ENCODE measurements at places on chromosomes 7 and 10. TPM values are rescaled to one million over a fixed set of nuclear protein-coding genes. Genes with fewer than 3 reads are reported as not detected.
A peak's percentile ranks its signal among the peaks of the same experiment; 100 is the strongest.

LRIT1 gene
- not detected for total RNA-seq

DNA sequence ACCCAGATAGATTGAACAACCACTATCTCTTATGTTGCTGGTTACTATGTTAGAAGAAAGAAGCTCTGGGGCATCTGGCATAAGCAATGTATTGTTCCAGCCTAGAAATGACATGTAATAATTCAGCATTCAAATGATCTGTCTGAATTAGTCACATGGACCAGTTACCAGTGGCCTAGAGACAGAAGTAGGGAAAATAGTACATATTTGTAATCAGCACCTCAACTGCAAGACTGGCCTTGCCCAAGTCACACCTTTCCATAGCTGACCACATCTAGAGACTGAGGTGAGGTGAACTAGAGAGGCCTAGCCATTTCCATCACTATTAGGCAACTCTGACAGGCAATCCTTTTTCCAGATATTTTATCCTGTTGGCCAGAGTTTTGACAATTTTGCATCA is 315.6 kb upstream of the KCND2 start:
- DNase-seq, result no peak

- no peak for DNase-seq
Observed at GRCh38 chr10:68813559-68813958, 13.8 kb upstream of the STOX1 start.

GRCh38 chr10:101940916-101941315 is 97.3 kb upstream of the KCNIP2 start:
- no peak for DNase-seq

DNA sequence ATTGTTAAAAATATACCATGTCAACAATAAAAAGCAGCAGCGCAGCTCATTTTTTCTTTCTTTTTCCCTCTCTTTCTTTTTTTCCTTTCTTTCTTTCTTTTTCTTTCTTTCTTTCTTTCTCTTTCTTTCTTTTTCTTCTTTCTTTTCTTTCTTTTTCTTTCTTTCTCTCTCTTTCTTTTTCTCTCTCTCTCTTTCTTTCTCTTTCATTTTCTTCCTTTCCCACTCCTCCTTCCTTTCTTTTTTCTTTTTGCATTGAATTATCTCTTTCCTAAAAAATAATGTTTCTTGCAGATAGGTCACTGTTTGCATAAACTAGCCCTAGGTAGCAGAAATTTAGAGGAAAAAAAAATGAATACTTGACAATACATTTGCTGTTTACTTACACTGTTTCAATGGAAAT is 755.1 kb upstream of the COBL start:
- DNase-seq, result no peak

GIMAP2 gene
- total RNA-seq, result 15.1 TPM

RALA gene
- 19.0 TPM for total RNA-seq

SPAM1 gene
- total RNA-seq, result not detected

ABCB1 gene
- 12.2 TPM for total RNA-seq

GRCh38 chr10:106189292-106189691 is 975.2 kb downstream of the SORCS1 start:
- DNase-seq, result no peak

GRCh38 chr7:27185013-27185853 is at the start of gene HOXA11:
Gene HOXA11, minus strand, starts transcription at chr7:27185232. Its CDS starts 88 bp downstream, at chr7:27185144.
- DNase-seq, result peak; percentile 18

DNA sequence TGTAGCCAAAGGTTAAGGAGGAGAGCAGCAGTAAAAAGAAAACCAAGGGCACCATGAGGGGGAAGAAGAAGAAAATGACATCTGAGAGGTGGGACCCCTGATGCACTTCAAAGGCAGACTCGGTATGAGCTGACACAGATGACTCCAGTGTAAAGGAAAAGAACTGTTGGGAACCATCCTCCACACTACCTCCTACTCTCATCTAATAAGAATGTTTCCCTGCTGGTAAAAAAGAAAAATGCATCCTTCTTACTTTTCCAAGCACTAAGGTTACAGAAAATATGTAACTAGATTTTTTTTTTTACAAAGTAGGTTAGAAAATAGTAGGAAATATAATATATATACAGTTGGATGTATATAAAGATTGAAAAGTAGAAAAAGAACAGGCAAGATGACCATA is 16.9 kb downstream of the TAS2R41 start:
- DNase-seq, result no peak

GRCh38 chr10:31116226-31116625 is 84.6 kb upstream of the ZNF438 start:
- DNase-seq, result no peak

DNA sequence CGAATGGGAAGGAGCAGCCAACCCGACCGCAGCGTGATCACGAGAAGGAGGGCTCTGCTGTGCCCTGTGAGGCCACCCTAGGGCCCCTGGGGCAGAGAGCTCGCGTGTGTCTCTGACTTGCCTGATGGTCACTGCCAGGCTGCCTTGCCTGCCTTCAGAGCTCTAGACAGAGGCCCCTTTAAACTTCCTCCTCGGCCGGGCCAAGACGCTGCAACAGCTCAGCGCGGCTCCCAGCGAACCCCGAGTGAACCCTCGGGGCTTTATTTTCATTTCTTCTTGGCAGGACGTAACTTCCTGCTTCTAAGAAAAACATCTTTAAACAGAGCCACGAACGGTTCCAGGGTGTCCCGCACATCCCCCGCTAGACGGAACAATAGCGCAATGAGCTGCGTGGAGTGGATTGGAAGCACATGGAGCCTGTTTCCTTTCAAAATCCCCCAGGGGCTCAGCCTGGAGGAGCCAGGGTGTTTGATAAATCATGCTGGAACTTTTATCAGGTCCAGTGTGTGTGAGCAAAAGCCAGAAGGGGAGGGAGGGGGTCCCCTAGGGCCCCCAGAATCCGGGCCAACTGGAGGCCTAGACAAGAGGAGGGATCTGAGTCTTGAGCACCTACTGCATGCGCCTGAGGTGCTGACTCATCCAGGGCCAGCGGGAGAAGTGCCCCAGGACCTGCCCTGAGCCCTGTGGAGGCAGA is 134.1 kb upstream of the GDF10 start:
- DNase-seq, result no peak

GRCh38 chr10:74949843-74950765 is 123.7 kb downstream of the KAT6B start:
- no peak for DNase-seq

DNA sequence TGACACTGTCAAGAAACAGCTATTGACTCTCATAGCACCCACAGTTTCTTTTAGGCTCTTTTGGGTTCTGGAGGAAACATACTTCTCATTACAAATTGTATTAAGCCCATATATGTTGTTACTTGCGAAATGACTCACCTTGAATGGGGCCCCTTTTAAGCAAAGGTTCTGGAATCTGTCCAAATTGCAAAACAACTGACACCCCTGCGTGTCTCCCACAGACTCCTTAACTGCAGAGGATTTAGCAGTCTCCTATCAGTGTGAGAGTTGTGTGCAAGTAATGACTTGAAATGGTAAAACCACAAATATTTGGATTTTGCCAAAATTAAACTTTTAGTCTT is 192.3 kb downstream of the DNAJC1 start:
- no peak for DNase-seq

GRCh38 chr10:78936412-78937342 is 132.1 kb upstream of the ZMIZ1 start:
- no peak for DNase-seq

- no peak for DNase-seq
Observed at GRCh38 chr7:23096518-23097290, 8.9 kb upstream of the KLHL7 start.

DNA sequence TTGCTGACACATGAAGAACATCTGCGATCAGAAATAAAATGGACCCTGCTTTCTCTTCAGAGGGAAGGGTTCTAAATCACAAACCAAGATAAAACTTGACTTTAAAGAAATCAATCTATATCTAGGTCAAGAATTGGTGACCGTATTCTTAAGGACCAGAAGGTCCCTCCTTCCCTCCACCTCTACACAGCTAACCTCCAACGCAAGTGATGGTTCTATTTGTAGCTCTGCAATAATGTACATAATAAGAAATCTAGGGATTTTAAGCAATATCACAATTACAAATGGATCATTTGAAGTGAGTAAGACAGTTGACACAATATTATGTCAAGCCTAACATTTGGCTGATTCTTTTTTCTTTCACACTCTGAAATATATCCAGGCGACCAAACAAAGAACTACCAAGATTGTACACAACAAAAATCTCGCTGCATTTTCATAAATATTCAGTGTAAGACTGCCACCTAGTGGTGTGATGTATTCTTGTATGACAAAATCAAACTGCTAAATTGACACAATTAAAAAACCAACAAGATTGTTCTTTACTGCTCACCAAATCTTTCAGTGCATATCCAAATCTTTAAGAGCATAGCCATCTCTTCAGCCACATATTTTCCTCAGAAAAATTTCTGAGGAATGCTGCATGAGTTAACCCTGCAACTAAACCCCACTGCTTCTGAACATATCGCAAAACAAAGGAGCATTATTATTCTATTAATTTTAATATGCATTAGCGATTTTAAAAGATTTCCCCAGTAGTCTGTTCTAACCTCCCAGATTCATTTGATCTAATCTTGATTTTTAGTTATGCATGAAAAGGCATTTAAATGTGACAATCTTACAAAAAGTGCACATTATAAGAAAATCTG is 44.5 kb downstream of the ICA1 start:
- DNase-seq, result no peak

DNA sequence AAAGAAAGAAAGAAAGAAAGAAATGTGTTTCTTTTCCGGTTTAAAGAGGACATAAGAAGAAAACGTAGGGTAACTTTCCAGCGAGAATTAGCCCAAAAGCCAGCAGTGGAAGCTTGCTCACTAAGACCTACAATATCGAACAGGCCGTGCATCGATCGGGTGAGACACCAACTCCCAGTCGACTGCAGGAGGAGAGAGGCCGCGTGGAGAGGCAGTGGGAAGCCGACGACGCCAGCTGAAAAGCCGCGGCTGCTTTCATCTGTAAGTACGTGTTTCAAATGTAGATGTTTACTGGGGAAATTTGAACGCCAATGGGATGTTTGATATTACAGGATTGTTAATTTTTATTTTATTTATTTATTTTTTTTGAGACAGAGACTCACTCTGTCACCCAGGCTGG is 28.6 kb upstream of the GIMAP8 start:
- DNase-seq, result no peak

AFAP1L2 gene
- total RNA-seq, result 4.3 TPM

DNA sequence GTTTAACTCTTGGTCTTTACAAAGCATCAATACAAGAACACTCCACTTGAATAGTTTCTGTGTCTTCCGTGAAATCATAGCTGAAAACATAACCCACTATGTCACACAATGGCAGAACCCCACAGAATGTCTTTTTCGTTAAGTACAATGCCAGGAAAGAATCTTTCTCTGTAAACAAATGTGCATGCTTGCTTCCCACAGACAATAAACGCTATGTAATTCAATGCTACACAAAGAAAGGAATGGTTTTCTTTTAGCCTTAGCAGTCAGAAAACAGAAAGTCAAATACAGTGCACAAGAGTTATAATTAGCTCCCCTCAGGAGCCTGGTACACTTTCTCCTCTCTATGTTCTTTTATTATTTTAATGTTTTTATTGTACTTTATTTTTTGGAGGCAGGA is 186.1 kb downstream of the SRPK2 start:
- DNase-seq, result no peak

DNA sequence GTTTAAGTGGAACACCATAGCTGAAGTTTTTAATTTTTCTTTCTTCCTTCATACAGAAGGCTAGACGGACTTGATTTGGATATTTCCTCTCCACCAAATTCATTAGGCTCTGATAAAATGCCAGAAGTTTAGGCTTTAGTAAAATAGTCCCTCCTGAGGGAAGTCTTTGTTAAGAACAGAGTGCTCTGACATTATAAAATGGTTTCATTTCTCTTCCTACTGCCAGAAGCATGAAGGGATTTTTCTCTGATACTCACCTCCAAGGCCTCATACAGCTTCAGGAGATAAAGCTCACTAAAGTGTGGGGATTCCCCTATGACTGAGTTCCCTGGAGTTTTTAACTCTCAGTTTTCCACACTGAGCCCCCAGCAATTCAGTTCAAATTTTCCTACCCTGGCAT is 1489.6 kb downstream of the REEP3 start:
- DNase-seq, result no peak

SEMA4G gene
- total RNA-seq, result 0.47 TPM

FOXI2 gene
- not detected for total RNA-seq

- DNase-seq, result no peak
Observed at GRCh38 chr7:97298561-97298960, 181.1 kb downstream of the SDHAF3 start.

POP7 gene
- total RNA-seq, result 20.1 TPM

DNA sequence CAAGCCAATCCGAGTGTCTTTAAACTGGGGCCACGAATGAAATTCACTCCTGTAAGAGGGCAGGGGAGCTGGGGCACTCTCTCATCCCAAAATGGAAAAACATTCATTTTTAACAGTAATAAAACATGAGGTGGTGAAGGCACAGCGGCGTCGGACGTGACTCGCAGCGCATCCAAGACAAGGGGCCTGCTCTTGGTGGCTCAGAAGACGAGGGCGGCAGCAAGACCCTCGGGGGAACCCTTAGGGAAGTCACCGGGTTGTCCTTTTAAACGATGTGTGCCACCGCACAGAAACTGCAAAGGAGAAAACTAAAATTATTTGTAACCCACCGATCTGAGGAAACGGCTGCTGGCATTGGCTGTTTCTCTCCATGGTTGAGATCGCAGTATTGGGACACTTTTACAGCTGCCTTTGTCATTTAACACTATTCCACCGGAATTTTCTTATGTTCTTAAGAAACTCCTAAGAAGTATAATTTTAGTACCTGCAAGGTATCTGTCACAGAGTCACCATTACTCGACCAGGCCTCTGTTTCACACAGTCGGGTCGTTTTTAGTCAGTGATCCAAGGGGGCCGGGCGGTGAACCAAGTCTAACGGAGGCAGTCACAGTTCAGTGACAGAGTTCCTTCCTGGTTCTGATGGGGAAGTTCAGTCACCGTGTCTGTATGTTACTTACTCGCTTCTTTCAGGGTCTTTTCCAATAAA is 159.3 kb downstream of the PTPRN2 start:
- DNase-seq, result no peak

- DNase-seq, result no peak
Observed at GRCh38 chr7:41311301-41311700, 391.6 kb downstream of the INHBA start.

DNA sequence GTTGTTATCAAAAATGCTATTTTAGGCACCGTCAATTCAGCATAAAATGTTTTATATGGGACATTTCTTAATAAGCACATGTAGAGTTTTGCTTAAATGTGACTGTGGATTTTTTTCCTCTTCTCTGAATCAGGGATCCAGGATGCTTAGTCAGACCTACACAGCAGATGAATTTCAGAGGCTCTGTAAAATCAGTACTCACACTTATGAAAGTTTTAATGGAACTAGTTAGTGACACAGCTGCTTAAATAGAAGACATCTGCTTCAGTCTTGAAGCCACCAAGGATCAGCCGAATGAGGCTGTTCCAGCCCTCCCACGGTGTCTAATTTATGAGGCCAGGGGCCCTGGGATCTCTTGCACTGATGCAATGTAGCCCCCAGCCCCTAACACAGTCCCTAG is 136.0 kb downstream of the MYOF start:
- DNase-seq, result no peak

- DNase-seq, result no peak
Observed at GRCh38 chr7:134766779-134767519, 12.5 kb upstream of the CALD1 start.

TSPAN14 gene
- total RNA-seq, result 114 TPM

CYP3A4 gene
- total RNA-seq, result 0.60 TPM

Measured in omental fat pad (tissue), 4 donors.